AG08395 (cell line): ENCODE measurements at places on chromosomes 1 and 21.

DNA sequence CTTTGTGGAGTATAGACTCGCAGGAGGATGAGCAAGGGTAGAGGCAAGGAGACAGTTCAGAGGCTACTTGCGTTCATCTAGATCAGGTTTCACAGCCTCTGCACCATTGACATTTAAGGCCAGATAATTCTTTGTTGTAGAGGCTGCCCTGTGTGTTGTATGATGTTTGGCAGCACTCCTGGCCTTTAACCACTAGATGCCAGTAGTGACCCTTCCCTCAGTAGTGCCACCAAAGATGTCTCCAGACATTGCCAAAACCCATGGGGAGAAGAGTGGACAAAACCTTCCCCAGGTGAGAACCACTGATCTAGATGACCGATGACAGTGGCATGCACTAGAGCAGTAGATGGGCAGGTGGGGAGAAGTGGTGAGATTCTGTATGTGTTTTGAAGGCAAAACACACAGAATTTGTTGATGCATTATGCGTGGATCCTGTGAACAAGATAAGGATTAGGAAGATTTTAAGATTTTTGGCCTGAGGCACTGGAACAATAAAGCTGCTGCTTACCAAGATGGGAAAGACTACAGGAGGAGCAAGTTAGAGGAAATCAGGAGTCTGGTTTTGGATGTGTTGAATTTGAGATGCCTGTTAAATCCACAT is 9.9 kb upstream of the COG2 start:
- peak; percentile 25 for DNase-seq

- DNase-seq: no peak
Observed at GRCh38 chr1:11229203-11229602, 33.1 kb downstream of the MTOR start.

DNA sequence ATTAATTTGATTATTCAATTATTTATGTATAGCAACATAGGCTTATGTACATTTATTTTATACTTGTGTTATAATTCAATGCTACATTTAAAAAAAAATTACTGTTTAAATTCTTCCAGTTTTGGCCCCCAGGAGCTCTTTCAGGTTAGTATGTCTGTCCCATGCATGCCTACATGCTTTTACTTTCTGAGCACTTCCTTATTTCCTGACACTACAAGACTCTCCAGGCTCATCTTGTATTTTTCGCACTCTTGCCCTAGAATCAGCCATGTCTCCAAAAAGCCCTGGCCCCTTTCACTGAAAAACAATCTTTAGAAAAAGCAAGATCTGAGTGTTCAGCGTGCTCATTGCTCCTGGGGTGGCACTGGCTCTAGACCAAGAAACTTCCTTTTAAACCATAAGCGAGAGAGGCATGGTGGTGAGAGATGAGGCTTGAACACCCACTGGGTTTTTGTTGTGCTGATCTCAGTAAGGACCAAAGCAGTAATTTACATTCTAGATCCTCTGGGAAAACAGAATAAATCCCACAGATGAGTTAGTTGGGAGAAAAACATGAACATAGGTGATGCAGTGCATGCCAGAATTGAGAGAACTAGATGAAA is 95.0 kb downstream of the SLC30A10 start:
- no peak for DNase-seq

DNA sequence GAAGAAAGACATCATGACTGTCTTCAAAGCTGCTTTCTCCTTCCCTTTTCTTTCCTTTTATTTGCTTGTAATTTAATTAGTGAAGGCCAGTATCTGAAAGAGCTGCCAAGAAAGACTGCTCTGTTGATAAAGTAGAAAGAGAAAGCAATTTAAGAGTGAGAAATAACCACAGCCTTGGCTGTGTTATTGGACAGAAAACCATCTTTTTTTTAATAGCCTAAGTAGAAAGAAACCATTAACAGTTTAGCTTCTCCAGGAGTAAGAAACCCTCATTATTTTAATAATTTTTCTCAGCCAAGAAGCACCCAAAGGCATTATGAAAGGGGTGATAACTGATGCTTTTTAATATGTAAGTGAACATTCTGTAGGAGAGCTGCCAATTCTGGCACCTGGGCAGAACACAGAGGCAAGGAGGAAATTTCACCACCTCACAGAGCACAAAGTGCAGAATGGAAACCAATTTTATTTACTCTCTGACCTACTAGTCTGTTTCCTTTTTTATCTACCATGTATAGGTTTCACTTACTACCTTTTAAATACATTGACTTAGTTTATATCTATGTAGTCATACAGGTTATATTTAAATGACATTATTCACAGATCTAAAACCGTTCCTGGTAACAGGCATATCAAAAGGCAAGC is 703.2 kb downstream of the MRPL39 start:
- no peak for DNase-seq

DNA sequence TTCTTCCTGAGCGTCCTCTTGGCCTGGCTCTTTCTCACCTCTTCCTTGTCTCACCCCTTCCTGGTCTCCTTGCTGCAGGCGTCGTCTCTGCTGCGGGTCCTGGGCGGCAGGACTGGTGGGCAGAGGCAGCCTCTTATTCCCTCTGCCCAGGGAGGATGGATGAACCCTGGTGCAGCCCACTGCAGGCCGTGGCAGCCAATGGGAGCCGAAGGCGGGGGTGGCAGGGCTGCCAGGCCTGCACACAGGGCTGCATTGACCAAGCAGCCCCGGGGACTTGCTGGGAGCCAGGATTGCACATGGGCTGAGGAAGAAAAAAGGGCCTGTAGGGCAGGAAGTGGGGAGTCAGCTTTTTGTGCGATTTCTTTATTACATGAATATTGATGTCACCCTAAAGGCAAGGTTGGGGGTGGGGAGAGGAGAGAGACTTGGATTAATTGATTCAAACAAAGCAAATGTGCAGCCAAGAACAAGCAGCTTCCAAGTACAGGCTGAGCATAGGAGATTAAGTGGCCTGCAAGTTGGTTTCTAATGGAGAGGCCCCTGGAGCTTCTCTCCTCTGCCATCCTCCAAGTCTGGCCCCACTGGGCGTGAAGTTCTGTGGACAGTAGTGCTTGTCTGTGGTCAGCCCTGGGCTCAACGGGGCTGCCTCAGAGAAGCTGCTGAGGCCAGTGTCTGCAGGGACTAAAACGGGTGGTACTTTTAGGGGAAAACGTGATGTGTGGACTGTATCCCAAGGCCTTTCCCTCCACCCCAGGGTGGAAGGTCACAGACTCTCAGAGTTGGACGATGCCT is at the start of gene S100B:
S100B (minus strand) TSS at position 108 of the 792 bp plus-strand sequence. CDS start 2,667 bp downstream, outside the sequence.
- no peak for DNase-seq

DNA sequence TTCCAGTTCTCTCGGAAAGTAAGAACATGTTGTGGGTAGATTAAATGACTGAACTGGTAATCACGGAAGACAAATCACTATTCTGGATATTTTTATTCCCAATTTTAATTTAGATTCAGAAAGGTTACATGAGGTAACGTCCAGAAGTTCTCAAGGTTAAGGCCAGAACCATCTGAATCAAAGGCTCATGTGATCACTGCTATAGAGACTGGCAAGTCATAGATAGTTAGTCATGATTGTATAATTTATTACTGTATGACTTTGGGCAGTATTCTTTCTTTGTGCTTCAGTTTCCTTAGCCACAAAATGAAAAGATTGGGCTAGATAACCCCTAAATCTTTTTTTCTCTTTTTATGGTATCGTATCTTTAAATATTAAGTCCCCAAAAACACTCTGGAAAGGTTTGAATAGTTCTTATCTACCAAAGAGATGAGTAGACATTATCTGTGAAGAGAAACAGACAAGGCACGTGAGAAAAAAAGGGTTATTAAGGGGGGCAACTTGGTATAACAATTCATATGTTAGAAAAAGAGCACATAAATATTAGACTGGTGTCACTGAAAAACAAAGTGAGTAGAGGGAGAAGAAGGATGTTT is 241.0 kb downstream of the PTPRC start:
- no peak for DNase-seq

DNA sequence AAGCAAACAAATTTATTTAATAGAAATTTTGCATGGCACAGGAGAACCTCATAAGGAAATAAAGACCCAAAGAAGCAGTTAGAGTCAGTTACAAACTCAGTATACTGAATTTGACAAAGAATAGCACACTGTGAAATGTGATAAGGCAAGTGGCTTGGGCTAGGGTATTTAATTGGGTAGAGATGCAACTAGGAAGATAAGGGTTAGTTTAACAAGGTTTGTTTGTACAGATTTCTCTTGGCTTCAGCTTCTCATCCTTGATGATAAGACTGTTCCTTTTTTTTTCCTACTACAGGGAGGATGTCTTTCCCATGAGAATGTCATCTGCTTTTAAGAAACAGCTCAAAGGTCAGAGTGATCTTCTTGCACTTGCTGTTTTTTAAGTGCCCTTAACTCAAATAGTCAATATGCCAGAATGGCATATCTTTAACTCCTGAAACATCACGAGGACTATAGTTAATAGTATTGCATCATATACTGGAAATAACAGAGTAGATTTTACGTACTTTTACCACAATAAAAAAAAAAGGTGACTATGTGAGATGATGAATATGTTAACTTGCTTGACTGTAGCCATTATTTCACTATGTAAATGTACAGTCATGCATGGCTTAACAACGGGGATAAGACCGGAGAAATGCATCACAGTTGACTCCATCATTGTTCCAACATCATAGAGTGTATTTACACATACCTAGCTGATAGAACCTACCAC is 9.2 kb upstream of the TRAF3IP3 start:
- no peak for DNase-seq

DNA sequence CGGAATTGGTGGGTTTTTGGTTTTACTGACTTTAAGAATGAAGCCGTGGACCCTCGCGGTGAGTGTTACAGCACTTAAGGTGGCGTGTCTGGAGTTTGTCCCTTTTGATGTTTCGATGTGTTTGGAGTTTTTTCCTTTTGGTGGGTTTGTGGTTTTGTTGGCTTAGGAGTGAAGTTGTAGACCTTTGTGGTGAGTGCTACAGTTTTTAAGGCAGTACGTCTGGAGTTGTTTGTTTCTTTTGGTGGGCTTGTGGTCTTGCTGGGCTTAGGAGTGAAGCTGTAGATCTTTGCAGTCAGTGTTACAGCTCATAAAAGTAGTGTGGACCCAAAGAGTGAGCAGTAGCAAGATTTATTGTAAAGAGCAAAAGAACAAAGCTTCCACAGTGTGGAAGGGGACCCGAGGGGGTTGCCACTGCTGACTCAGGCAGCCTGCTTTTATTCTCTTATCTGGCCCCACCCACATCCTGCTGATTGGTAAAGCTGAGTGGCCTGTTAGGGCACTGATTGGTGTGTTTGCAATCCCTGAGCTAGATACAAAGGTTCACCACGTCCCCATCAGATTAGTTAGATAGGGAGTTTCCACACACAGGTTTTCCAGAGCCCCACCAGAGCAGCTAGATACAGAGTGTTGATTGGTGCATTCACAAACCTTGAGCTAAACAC is 20.9 kb downstream of the HENMT1 start:
- no peak for DNase-seq

DNA sequence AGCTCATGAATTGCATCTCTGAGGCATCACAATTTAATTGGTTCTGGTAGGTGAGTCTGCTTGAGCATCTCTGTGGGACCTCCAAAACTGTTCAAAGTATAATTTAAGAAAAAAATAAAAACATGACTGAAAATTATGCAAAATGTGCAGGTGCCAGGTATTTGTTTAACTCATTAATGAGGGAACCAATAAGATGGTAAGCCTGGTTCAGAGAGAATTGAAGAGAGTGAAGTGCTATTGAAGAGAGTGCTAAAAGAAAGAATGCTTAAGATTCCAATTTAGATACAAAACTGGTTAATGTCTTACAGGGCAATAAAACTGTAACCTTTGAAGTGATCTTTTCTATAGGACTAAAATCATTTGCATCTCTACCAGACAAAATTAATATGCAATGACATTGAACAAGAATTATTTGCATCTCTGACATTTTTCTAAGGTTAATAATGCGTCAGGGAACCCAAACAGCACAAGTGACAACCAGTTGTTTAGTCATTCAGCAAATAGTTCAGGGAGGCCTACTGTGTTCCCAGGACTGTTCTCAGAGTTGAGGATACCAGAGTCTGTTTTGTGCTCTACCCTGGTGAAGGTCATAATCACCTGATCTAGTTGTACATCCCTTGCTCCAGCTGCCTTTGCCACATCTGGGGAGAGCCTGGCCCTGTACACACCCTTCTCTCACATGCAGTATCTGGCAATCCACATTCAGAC is 183.5 kb downstream of the PATJ start:
- no peak for DNase-seq

DNA sequence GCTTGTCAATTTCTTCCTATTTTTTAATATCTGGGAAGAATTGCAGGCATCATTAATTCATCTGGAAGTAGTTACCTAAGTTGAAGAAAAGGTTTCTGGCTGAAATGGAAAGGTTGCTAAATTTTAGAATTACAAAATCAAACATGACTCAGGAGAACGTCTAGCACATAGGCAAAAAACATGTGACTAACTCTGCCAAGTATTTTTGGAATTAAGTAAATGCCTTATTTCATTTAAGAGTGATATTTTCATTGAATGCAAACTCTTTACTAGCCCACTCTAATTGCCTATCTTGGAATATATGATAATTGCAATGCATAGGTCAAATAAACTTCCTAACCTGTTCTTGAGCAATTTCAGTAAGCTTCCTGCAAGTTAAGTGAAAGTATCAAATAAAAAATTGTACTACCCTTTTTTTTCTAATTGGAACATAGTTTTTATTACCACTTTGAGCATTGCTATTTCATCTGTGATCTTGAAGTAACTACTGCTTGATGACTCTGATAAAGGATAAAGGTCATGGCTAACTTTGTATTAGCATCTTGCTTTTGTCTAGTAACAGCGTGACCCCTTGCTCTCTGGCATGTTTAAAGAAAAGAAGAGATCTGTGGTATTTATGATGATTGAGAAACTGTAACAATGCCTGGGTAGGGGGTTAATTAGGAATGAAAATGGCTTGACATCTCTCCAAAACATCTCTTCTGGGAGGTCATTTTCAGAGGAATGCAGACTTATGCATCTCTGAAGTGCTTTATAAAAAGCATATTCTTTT is 208.3 kb upstream of the NCAM2 start:
- no peak for DNase-seq

GRCh38 chr1:212561501-212561931 is 47.0 kb upstream of the ATF3 start:
- DNase-seq: peak; percentile 67

DNA sequence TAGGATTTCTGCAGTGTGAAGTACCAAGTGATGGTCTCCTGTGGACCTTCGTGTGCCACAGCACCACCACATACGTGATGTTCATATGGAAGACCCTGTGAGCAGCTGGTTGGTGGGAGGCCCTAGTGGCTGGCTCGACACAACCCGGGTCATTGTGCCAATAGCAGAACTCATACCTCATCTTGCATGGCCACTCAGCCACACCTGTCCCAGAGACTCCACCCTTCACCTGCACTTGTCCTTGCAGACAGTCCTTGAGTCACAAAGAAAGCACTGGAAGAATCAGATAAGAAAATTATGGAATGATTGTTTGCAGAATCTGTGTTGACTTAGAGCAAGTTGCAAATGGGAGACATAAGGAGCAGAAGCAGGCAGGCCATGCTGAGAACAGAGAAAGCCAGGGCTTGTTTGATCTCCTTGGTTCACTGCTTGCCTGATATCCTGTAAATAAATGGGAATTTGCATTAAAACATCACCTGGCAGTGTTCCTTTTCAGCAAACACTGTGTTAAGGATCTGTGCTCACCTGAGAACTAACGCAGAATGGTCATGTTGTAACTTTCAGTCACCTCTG is 307.7 kb downstream of the SIPA1L2 start:
- DNase-seq: no peak
